Posterior cingulate gyrus (tissue), 11 donors: ENCODE measurements at places on chromosomes 1 and 21.
A peak's percentile ranks its signal among the peaks of the same experiment; 100 is the strongest.

- DNase-seq, result no peak
Measured at GRCh38 chr1:16614361-16615252, 1.2 kb upstream of the NBPF1 start.

- DNase-seq, result no peak
Measured at GRCh38 chr1:19800076-19800804, 524 bp upstream of the TMCO4 start.

GRCh38 chr1:243432136-243432535 lies 176.3 kb downstream of the SDCCAG8 start:
- DNase-seq, result no peak

DNA sequence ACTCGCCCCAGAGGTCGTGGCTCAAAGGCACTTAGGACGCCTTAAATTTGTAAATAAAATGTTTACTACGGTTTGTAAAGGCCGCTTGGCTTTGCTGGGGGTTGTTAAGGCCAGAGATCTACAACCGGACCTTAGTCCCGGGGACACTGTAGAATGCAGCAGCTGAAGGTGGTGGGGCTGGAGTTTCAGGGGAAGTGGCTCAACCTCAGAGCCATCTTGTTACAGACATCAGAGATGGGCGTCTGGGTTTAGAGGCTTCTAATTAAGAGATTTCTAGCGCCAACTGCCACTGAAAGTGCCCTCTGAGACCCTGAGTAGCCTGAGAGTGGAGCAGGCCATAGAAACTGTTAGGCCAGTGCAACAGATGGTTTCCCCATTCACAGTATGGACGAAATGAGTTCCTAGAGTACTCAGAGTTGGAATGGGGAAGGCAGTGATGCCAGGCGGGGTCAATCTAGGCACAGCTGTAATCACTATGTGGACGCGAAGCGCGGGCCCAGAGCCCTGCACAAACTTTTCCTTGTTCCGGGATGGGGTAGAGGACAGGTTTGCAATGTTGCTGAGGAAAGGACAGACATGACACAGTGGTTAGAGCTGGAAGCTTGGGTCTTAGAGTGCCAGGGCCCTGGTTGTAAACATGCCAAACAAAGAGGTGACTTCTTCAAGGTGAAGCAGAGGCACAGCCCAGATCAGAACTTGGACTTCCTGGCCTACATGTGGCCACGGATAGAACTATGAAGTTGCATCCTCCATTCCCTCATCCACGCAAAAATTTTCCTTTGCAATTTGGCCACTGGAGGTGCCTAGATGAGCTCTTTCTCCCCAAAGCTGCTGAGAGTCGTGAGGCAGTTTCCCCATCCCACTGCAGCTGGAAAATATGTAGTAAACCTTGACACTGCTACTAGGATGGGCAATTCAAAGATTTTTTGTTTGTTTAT lies 6.0 kb downstream of the HLX start:
- no peak for DNase-seq

DNA sequence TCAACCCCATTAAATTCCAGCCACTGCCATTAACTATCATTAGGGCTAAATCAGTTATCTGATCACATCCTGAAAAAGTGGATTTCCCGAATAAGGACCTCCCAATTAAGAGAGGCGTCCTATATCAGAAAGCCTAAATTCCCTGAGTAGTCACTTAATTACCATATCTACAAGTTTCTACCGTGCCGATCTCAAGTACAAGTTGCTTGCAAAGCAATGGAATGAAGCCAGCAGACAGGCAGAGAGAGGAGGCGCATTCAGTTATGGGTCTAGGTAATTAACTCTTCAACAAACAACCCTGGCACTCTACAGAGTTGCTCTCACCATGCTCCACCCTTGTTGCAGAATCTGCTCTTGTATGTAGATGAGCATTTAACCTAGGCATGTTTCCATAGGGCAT lies 494.6 kb upstream of the RUNX1 start:
- DNase-seq, result no peak

- DNase-seq, result no peak
Measured at GRCh38 chr1:207872621-207873020, 38.3 kb downstream of the CD34 start.

GRCh38 chr1:84298328-84298683 lies 3.2 kb upstream of the SAMD13 start:
- peak; percentile 58 for DNase-seq

- DNase-seq, result peak; percentile 93
Measured at GRCh38 chr1:205248793-205249601, 21.3 kb downstream of the TMCC2 start.

DNA sequence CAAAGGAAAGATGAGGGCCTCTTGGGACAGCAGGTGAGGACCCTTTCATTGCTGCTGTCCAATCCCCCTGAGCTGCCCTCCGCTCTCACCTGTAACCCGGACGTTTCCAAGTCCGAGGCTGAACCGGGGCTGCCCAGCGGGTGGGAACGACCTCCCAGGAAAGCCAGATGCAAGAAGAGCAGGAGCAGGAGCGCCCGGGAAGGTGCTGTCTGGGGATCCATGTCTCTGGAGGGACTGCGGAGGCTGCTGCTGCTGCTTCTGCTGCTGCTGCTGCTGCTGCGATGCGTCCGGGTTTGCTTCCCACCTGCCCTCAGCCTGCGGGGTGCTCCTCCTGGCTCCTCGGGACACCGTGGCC lies at the start of gene NPPB:
Gene NPPB, minus strand, starts transcription at position 333 of the 355 bp plus-strand sequence. Its CDS starts 112 bp downstream, at position 221.
- no peak for DNase-seq

- DNase-seq, result no peak
Measured at GRCh38 chr1:57411262-57411661, 12.6 kb downstream of the DAB1 start.

GRCh38 chr1:156033011-156033410 lies 12.3 kb upstream of the SSR2 start:
- DNase-seq, result no peak

GRCh38 chr1:203691447-203691846 lies 64.8 kb downstream of the ATP2B4 start:
- DNase-seq, result no peak

DNA sequence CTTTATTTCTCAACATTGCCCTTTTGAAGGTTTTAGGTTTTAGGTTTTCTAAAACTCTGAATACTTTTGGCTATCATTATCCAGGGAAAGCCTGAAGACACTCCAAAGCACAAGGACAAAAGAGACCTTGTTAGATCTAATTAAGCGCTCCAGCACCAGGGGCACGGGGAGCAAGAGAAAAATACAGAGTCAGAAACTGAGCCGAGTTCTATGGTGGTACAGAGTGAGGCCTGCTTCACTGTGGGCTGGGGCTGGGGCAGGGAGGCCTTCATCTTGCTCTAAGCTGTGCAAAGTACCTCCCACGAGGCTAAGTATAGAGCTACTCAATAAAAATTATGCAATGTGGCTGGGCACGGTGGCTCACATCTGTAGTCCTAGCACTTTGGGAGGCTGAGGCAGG lies 19.7 kb upstream of the RAB4A start:
- no peak for DNase-seq

- DNase-seq, result no peak
Measured at GRCh38 chr1:33908324-33908956, 44.6 kb downstream of the HMGB4 start.

DNA sequence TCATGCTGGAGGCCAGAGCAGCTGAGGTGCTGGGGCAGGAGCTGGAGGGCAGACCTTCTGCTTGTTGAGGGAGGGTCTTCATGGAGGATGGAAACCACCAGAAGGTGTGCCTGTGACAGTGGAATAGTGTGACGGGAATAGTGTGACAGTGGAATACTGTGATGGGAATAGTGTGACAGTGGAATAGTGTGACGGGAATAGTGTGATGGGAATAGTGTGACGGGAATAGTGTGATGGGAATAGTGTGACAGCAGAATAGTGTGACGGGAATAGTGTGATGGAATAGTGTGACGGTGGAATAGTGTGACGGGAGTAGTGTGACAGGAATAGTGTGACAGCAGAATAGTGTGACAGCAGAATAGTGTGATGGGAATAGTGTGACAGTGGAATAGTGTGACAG lies 325.1 kb downstream of the HHAT start:
- no peak for DNase-seq

DNA sequence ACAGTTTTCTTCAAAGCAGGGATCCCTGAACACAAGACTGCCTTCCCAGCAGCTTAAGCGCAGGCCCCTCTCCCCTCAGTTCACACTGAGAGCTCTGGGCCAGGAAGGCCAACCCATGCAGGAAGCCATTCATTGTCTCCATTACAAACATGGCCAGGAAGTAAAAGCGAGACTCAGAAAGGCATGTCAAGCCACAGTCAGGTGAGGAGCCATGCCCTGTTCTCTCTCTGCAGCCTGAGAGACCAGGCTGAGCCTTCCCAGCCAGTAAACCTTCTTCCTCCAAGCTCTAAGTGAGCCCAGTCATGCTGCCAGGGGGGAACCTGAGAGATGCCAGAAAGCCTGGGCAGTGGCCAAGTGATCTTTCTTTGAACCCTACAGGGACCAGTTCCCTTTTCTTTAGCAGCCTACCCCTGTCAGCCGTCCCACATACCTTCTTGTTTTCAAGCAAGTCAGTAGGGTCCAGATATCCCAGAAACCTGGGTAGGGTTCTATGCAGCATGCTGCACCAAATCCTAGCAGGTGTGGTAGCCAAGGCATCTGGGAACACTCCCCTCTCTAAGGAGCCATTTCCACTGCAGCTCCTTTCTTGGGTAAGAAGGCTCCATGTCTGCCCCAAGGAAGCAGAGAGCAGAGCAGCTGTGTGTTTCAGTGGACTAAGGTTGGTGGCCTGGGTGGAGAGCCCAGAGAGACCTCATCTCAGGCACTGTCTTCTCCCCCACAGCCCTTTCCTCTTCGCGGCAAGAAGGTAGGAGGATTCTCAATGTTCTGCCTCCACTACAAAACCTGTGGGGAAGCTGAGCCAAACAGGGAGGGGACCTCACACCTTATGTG lies 977 bp downstream of the TRAF3IP3 start:
- DNase-seq, result no peak

DNA sequence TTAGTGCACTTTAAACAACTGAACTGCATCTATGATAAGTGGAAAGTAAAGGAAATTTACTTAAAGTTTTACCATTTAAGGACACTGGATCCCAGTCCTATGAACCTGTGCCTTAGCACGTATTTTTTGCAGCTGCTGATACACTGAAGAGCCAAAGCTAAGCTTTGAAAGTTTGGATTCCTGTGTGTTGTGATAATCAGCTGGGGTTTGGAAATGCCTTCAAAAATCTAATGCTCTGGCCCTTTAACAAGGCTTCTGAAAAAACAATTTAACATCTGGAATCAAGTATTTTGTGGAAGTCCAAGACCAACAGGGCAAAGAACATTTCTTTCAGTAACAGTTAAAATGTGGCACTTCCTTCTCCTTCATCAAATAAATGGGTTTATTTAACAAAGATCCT lies 51.8 kb downstream of the DDAH1 start:
- DNase-seq, result no peak

DNA sequence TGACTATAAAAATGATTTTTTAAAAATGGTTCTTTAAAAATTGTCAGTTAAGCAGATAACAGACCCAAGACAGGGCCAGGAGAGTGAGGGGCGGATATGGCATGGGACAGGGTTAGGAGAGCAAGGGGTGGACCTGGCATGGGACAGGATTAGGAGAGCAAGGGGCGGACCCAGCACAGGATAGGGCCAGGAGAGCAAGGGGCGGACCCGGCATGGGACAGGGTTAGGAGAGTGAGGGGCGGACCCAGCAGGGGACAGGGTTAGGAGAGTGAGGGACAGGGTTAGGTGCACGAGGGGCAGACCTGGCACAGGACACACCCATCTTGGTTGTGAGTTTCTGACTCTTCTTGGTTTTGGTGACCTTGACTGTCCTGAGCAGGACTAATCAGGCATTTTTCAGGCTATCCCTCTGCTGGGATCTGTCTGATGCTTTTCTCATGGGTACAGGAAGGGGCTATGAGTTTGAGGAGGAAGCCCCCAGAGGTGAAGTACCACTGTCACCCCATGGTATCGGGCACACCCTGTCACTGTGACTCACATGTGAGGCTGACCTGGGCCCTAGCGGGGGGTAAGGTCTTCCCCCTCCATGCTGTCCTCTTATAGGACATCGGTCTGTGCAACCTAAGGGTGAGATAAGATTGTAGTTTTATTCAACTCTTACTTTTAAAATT lies 159.0 kb upstream of the COL6A1 start:
- DNase-seq, result no peak

- DNase-seq, result no peak
Measured at GRCh38 chr1:222784371-222784770, 30.5 kb upstream of the DISP1 start.

- DNase-seq, result no peak
Measured at GRCh38 chr1:172351346-172351745, 69.1 kb upstream of the C1orf105 start.

- no peak for DNase-seq
Measured at GRCh38 chr1:39003794-39004193, 12.7 kb downstream of the AKIRIN1 start.

GRCh38 chr1:87506147-87506546 lies 177.5 kb downstream of the LMO4 start:
- no peak for DNase-seq

GRCh38 chr1:115557715-115558114 lies 84.1 kb upstream of the VANGL1 start:
- DNase-seq, result no peak

GRCh38 chr1:204323887-204324286 lies 35.8 kb downstream of the PLEKHA6 start:
- DNase-seq, result no peak

- no peak for DNase-seq
Measured at GRCh38 chr21:42535602-42536171, 22.0 kb downstream of the SLC37A1 start.

DNA sequence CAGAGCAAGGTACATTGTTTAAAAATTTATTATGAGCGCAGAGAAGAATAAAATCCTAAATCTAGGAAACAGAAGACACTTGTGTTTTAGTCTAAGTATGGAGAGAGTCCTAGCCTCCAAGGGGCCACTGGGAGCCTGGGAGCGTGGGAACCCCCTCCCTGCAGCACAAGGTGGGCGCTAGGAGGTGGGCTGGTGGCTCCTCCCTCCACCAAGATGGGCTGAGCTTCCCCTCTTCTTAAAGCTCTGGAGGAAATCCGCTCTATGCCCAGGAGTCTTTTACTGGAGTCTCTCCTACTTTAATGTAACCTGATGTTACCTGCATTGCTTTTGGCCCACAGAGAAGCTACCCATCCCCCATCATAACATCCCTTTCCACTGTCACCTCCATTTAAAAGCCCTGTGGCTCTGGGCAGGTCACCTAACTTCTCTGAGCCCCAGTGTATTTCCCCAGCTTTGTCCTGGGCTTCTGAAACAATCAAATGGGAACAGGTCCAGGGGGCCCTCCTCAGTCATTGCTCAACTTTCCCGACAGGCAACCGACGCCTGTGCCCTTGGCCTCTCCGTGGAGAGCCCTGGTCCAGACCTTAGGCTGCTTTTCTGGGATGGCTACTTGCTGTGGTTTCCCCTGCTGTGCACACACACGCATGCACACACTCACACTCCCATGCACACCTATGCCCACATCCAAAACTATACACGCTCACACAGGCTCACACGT lies 181.5 kb downstream of the NPHP4 start:
- DNase-seq, result no peak

GRCh38 chr1:222730866-222731265 lies 6.1 kb upstream of the FAM177B start:
- no peak for DNase-seq

- no peak for DNase-seq
Measured at GRCh38 chr1:169338617-169339016, 29.0 kb downstream of the NME7 start.

- DNase-seq, result no peak
Measured at GRCh38 chr1:190906206-190906725, 428.6 kb upstream of the BRINP3 start.
